ENCODE measurements at places on chromosomes 11 and 22.

GRCh38 chr11:26985943-26986342 is 8.0 kb upstream of the FIBIN start:
- no peak for DNase-seq

DNA sequence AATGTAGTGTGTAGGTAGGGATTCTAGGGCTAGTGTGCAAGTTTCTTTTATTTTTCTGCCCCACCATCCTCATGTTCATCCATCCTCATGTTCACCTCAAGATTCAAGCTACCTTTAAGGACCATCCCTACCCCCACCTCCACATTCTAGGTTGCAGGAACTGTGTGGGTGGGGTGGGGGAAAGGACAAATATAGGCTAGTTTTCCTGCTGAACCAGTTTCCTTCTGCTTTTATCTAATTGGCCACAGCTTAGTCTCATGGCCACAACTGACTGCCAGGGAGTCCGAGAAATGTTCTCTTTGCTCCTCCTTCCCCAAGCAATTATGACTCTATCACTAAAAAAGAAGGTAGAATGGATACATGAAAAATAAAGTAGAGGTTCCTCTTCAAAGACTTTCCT is 179.0 kb upstream of the LARGE1 start:
- DNase-seq, result no peak

- DNase-seq, result no peak
Observed at GRCh38 chr11:14673824-14674405, 30.3 kb downstream of the PDE3B start.

DNA sequence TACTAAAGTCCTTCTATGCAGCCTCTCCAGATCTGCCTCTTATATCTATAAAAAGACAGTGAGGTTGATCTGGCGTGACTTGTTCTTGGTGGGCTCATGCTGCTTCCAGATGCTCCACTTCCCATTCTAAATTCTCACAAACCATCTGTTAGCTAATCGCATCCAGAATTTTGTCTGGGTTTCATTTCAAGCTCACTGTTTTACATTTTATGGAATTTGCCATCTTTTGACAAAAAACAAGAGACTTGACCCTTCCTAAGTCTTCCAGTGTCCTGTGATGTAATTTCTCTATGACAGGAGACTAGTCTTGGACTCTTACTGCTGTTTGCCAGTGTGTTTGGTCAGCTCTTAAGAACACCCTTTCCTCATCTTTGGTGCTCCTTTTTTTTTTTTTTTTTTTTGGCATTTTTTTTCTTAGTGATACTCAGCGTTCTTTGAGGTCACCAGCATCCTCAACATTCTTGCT is 23.0 kb downstream of the CRKL start:
- DNase-seq, result no peak

GRCh38 chr22:24208012-24208749 is 26.9 kb downstream of the SUSD2 start:
- no peak for DNase-seq

GRCh38 chr11:64268025-64268892 is 16.2 kb downstream of the BAD start:
- no peak for DNase-seq

GRCh38 chr22:48607901-48608662 is 1219.6 kb downstream of the BRD1 start:
- DNase-seq, result no peak

GRCh38 chr11:74680703-74681531 is 50.3 kb downstream of the CHRDL2 start:
- no peak for DNase-seq

DNA sequence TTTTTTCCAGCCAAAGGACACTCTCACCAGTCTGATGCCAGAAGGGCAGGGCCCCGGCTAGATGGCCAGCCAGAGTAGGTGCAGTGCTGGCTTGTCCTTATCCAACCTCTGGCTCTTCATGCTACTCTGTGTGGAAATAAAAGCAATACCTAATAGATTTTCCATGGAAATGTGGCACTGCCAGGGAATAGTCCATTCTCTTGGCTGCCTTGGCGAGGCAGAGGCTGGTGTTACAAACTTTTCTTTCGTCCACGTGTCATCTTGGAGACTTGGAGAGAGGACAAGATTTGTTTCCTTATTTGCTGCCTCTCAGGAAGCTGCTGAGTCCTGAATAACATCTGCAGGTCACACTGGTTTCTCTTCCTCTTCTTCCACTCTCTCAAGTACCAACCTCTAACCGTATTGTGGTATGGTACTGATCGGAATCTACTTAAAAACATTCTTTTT is 17.2 kb upstream of the C1QTNF4 start:
- no peak for DNase-seq

GRCh38 chr11:46308631-46309419 is 31.4 kb downstream of the CREB3L1 start:
- DNase-seq, result peak; percentile 77

DNA sequence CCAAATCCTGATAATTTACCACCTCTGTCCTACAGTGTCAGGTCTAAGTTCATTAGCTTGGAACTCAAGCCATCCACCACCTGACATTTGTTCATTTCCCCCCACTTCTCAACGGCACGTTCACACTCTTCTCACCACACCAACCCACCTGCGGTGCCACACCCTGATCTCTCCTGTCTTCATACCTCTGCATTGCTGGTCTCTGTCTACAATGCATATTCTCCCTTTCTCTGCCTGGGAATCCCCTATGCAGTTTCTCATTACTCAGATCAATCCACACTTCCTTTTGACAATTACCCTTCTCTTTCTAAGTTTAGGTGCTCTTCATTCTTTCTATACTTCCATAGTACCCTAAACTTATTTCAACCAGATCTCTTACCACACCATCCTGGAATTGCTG is 20.4 kb upstream of the EMSY start:
- no peak for DNase-seq

DNA sequence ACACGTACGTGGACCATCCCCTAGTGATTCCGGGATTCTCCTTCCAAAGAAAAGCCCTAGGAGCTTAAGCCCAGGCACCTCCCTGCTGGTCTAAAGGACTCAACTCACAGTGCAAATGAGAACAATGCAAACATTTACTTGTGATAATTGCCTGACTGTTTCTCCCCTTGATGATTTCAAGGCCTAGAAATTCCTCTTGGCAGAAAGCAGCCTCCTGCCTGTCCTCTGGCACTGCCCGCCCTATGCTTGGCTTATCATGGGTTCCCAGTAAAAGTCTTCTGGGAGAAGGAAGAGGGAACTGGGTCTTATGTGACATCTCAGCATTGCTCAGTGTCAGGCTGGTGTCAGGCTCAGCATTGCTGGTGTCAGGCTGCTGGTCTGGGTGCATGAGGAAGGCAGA is 351.8 kb downstream of the SHANK2 start:
- DNase-seq, result no peak

DNA sequence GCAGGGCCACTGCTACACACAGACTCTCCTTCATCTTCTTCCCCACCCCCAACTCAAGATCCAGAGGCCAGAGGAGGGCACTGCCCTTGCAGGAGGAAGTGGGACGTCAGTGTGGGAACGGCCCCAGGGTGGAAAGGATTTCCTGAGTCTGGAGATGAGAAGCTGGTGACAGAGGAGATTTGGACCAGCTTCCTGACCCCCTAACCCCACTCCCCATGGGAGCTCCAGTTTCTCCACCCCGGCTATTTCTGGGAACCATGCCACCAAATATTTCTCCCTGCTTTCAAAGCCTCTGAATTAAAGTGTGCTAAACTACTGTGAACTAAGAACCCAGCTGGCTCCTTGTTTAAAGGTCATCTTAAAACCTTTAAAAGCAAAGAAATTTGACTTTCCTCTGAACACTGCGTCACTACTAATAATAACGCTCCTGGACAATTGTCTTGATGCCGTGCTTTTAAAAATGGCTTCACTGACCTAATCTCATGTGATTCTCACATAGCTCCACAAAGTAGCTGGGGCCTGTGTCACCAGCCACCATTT is 46.6 kb downstream of the CWC15 start:
- no peak for DNase-seq

GRCh38 chr11:32052215-32052614 is 38.7 kb upstream of the RCN1 start:
- DNase-seq, result peak; percentile 52

GRCh38 chr11:108825381-108825780 is 160.5 kb downstream of the DDX10 start:
- no peak for DNase-seq

GRCh38 chr11:44400431-44400830 is 90.5 kb upstream of the ALX4 start:
- DNase-seq, result no peak

DNA sequence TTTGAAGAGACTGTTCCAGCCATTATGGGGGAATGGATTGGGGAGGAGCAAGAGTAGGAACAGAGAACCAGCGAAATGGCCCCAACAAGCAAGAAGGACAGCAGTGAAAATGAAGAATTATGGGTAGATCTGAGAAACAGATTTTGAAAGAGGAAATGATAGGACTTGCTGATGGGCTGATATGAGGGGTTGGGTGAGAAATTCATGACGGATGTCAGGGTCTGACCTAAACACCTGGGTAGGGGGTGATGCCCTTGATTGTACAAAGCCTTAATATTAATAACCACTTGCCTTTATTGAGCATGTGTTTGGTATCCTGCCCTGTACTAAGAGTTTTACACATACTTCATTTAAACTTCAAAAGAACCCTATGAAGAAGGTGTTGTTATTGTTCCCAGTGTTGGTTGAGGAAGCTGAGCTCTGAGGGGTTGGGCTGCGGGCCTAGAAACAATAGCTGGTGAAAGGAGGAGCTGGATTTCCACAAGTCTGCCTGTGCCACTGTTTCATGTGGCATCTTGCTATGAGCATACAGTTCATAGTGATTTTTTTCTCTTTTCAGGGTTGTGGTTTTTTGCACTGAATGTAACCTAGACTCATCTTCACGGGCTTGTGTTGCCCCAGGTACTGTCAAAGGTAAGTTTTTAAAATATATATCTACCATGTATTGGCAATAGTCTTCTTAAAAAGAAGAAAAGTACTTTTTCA is 61.1 kb upstream of the TNRC6B start:
- DNase-seq, result peak; percentile 32

DNA sequence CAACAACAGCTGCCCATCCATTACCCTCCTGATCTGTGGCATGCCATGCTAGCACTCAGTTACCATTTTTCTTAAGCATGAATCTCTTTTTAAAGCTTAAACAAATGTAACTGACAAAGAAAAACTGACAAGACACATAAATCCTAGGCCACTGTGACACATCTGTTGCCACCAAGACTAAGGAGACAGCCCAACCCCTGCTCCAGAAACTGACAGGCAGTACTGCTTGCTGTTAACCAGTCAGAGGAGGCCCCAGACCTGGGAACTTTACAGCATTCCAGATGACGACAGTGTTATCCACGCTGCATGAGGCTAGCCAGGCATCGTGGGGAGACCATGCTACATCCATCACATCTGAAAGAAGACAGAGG is 33.8 kb downstream of the HIRA start:
- no peak for DNase-seq

- DNase-seq, result no peak
Observed at GRCh38 chr11:30344085-30344484, 21.2 kb downstream of the ARL14EP start.

DNA sequence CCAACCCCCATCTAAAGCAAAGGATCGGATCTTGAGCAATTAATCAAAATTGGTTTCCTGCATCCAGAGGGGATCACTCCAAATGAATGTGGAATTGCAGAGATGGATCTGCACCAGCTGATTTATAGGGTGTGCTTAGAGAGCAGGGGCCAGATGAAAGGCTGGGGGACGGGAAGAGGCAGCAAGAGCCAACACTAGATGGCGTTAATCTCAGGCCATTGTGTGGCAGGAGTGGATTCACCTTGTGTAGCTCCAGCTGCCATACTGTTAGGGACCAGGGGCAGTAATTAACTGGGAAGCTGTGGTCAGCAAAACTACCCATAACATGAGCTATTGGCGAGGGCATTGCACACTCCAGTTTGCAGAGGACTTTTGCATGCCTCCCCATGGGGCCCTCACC is 35.6 kb downstream of the SERPINH1 start:
- DNase-seq, result no peak

DNA sequence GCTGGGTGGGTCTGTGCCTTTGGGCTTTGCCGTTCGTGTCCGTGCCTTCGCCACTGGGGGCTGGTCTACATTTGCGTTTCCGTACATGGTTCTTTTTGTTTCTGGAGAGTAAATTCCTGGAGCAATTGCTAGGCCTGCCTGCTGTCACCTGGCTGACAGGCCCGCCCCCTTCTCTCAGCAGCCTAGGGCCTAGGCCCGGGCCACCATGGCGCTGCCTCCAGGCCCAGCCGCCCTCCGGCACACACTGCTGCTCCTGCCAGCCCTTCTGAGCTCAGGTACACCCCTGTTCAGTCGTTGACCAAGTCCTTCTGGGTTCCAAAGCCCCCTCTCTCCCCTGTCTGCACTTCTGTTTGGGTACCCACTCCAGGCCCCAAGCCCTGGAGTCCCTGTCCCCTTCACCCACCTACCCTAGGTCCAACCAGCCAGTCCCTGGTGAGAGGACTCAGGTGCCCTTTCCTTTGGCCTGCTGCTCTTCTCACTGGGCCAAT is 649 bp downstream of the TMEM25 start:
- DNase-seq, result no peak

GRCh38 chr11:44737245-44738085 is 10.7 kb downstream of the TSPAN18 start:
- DNase-seq, result no peak

GRCh38 chr22:42754658-42755057 is 34.0 kb upstream of the A4GALT start:
- no peak for DNase-seq

DNA sequence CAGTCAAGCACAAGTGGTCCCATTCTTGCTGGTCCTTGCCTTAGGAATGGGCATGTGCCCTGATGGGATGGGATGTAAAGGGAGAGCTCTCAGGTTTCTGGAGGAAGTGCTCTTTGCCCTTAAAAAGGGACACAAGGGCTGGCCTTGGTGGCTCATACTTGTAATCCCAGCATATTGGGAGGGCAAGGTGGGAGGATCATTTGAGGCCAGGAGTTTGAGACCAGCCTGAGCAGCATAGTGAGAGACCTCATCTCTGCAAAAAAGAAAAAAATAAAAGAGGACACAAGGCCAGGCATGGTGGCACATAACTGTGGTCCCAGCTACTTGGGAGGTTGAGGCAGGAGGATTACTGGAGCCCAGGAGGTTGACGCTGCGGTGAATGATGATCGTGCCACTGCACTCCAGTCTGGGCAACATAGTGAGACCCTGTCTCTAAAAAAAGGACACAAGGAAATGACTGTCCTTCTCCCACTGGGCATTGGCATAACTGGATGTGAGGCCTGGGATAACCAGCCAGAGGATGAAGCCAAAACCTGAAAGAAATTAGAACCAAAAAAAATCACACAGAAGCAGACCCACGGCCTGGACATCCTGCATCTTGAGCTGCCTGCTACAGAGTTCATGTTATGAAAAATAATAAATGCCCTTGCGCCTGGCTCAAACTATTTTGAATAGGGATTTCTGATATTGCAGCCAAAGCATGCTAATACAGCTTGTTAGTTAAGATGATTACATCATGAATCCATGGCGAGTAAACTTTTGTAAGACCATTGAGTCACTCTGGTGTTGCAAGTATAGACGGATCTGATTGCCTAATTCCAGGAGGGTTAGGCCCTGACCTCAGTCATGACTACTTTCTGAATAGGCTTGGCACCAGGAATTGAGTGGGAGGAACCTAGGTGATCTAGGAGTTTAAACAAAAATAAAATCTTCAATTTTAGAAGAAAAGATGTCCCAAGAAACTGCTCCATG is 12.9 kb upstream of the CRKL start:
- DNase-seq, result no peak

All from activated CD4-positive, alpha-beta T cell treated with anti-CD3 and anti-CD28 coated beads, Interleukin-2, amount 50 U/mL, for 48 hours (primary cell).